Karpas-422 (cell line): ENCODE measurements at places on chromosomes 11 and 22. TPM values are rescaled to one million over a fixed set of nuclear protein-coding genes. Genes with fewer than 3 reads are reported as not detected.

DNA sequence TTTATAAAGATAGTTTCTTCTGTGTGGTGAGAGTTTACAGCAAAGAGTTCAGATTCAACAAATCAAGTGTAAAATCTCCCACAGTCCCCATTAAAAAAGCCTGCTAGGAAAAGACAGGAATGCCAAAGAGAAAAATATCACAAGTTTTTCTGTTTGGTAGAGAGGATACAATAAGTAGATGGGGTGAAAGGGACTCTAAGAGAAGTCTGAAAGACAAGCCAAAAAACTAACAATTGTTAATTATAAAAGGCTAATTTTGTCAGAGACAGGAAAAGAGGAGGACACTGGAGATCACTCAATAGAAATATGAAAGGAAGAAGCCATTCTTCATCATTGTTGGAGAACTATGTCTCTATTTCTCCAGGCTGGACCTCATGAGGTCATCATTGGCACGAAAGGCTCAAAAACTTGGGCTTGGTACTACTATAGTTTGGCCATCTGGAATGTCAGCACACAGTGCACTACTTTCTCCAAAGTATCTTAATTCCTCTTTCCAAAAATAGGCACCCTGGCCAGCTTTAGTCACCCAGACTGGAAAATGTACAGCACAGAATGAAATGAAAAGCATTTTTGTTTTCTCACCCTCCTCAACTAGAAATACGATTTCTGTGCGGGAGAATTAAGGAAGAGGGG lies 531 bp upstream of the SOX6 start:
- H3K4me3 ChIP-seq: no peak overlapping the region
- H3K4me1 ChIP-seq: no peaks in the 10 kb centered on the region
- H3K27me3 ChIP-seq: no peaks in the 10 kb centered on the region
- H3K36me3 ChIP-seq: no peaks in the 10 kb centered on the region

GRCh38 chr11:12403122-12403996 lies 26.0 kb downstream of the PARVA start:
- H3K27me3 ChIP-seq: no peaks in the 10 kb centered on the region
- no peak for DNase-seq
- H3K4me3 ChIP-seq: no peak overlapping the region
- H3K36me3 ChIP-seq: no peaks in the 10 kb centered on the region
- no peak overlapping the region for H3K27ac ChIP-seq

- H3K27ac ChIP-seq: no peak overlapping the region
- no peaks in the 10 kb centered on the region for H3K36me3 ChIP-seq
Observed at GRCh38 chr22:50088096-50088495, 1.7 kb upstream of the MOV10L1 start.

DNA sequence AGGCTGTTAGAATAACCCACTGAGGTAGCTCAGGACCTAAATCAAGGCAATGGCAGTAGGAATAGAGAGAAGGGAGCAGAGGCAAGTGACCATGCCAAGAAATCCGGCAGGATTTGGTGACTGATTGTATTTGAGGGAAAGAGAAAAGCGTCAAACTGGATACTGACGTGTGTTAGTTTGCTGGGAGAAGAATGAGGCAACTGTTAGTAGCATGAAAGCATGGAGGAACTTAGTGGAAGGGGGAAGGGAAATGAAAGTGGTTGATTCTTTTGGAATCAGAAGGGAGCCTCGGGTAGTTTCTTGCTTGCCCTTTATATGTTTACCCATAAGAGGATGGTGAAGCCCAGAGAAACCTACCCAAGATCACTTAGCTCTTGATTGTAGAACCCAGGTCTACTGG lies 8.3 kb downstream of the PPFIBP2 start:
- DNase-seq: no peak
- no peaks in the 10 kb centered on the region for H3K27me3 ChIP-seq
- peak overlapping the region; percentile 54; the same call in 1 of the 2 replicates for H3K4me3 ChIP-seq
- peak overlapping the region; percentile 98 for H3K27ac ChIP-seq

DNA sequence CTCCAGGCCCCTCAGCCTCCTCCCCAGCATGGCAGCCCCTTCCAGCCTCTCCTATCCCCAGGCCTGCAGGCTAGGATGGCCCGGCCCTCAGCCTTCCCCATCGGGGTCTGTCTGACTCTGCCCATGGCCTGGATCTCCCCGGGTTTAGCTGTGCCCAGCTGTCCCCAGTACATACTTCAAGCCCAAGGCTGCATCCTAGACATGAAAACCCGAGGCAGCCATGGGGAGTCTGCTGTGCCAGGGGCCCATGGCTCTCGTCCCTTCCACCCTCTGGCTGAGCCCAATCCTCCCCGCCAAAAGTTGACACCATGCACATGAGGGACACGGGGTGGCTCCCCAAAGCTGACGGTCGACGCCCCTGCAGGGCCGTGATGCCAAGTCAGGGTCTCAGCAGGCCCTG lies 22.2 kb upstream of the FADD start:
- H3K4me3 ChIP-seq: no peak overlapping the region
- no peak overlapping the region for H3K27ac ChIP-seq
- H3K27me3 ChIP-seq: no peaks in the 10 kb centered on the region
- DNase-seq: no peak
- no peaks in the 10 kb centered on the region for H3K4me1 ChIP-seq

GRCh38 chr11:78349624-78350023 lies 68.0 kb downstream of the GAB2 start:
- peak overlapping the region; percentile 88 for H3K27ac ChIP-seq
- no peak for DNase-seq
- H3K4me1 ChIP-seq: peaks cover 36% of the 10 kb centered on the region
- H3K36me3 ChIP-seq: no peaks in the 10 kb centered on the region
- H3K27me3 ChIP-seq: no peaks in the 10 kb centered on the region

DNA sequence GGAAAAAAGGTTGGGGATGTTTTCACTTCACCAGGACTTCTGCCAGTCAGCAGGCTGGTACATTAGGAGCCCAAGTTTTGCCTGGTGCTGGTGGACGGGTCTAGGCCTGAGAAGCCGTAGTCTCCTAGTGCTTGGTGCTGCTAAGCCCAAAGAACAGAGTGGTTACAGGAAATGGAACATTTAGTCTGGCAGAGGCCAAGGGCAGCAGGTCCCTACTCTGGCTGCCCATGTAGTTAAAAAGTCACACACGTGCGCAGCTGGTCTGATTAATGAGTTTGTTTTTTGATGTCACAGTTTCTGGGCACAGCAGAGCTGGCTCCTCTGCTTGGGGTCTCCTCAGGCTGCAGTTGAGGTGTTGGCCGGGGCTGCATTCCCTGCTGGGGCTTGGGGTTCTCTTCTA lies 20.6 kb downstream of the BCR start:
- H3K27ac ChIP-seq: no peak overlapping the region
- no peaks in the 10 kb centered on the region for H3K4me1 ChIP-seq
- H3K36me3 ChIP-seq: no peaks in the 10 kb centered on the region
- no peak overlapping the region for H3K4me3 ChIP-seq
- no peak for DNase-seq

DNA sequence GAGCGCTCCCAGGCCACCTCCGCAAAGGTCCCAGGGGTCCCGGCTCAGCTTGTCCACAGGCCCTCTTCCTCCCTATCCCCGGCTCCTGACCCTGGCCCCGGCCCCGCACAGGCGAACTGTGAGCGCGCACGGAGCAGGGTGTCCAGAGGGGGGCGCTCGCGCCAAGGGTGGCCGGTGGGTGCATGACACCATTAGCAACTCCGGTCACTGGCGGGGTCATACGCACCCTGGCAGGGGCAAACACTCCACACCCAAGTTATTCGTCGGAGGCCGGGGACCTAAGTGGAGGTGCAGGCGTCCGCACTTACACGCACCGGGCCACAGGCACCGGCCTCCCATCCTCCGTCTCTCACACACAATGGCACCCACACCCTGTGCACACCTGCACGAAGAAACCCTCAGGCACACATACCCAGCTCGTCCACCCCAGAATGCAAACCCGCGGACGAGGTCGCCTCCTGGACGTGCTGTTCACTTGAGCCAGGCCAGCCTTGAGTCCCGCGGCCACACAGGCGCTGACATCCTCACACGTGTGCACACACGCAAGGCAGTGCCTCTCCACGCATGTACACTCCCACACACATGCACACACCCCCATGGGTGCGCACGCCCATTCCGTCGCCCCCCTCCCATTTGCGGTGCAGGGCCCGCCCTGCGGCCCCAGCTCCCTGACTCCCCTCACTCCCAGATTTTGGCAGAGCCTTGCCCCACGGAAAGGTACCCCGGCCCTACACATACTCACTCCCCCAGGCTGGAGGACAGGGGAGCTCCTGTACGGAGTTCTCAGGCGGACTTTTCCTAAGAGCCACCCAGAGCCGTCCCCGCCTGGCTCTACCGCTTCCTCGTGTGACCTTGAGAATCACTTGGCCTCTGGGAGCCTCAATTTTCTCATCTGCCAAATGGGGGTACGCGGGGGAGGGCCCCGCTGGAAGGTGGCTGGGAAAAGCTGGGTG lies at the start of gene RASGRP2:
Gene RASGRP2, minus strand, starts transcription at position 552 of the 953 bp plus-strand sequence. CDS start 1,276 bp downstream, outside the sequence.
- no peaks in the 10 kb centered on the region; the same call in 1 of the 2 replicates for H3K27me3 ChIP-seq
- H3K4me1 ChIP-seq: peaks cover 38% of the 10 kb centered on the region
- peak; percentile 89 for DNase-seq
- H3K4me3 ChIP-seq: peak within 1 kb of the TSS; percentile 63
- H3K36me3 ChIP-seq: no peaks in the 10 kb centered on the region

DNA sequence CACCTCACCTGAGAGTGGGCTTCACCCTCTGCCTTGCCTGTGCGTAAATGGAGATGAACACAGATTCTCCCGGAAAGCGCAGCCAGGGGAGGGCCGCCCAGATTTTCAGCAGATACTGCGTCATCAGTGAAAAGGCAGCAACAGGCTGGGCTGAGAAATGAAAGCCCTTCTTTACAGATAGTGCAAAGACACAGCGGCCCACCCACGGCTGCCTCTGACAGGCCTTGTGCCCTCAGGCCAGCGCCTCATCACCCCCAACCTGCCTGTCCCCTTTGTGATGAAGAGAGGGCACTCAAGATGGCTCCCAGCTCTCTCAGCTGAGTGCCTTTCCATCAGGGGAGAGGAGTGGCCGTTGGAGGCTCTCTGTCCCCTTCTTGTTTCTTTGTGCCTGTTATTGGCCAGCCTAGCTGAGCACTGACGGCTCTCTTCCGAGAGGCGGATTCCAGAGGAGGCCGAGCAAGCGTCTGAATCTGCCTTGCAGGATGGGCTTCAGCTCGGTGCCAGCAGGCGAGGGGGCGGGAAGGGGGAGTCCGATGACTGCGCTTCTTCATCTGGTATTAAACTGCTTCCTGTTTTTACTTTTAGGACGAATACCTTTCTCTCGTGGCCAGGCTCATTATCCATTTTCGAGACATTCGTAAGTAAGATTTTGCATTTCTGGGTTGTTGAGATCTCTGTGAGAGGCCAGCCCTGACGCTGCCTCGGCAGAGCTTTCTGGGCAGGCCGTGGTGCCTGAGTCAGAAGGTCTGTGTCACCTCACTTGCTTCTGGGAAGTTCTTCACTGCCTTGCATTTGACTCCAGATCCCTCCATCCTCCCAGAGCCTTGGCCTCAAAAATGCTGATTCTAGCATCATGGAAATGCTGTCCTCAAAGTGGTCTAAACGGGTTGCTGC lies 43.7 kb downstream of the MED15 start:
- H3K27me3 ChIP-seq: no peaks in the 10 kb centered on the region
- peak overlapping the region; percentile 53 for H3K27ac ChIP-seq
- DNase-seq: peak; percentile 63

- H3K36me3 ChIP-seq: no peaks in the 10 kb centered on the region
- no peak overlapping the region for H3K27ac ChIP-seq
- no peak overlapping the region for H3K4me3 ChIP-seq
- no peaks in the 10 kb centered on the region for H3K27me3 ChIP-seq
- no peak for DNase-seq
Observed at GRCh38 chr11:61954851-61955421, 4.8 kb downstream of the BEST1 start.

SLC35F2 gene
- total RNA-seq: 115 and 135 TPM in 2 replicates
